HL-60 (cell line): ENCODE measurements at places on chromosomes 5 and 9.

DNA sequence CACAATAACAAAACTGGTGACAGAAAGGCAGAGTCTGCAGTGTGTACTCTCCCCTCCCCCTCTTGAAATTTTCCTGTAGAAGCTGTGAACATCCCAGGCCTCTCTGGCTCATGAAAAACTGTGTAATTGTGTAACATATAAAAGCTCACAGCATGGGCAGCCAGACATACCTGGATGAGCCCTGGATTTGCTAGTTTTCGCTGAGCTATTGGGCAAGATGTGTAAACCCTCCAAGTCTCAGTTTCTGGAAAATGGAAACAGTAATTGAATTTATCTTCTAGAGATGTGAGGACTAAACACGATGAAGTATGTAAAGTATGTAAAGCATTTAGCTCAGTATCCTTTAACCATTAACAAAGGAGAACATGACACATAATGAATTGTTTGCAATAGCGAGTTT, 143.2 kb upstream of the ANKH start:
- DNase-seq, result no peak

- DNase-seq, result no peak
Observed at GRCh38 chr9:482739-483138, 268.1 kb downstream of the DOCK8 start.

DNA sequence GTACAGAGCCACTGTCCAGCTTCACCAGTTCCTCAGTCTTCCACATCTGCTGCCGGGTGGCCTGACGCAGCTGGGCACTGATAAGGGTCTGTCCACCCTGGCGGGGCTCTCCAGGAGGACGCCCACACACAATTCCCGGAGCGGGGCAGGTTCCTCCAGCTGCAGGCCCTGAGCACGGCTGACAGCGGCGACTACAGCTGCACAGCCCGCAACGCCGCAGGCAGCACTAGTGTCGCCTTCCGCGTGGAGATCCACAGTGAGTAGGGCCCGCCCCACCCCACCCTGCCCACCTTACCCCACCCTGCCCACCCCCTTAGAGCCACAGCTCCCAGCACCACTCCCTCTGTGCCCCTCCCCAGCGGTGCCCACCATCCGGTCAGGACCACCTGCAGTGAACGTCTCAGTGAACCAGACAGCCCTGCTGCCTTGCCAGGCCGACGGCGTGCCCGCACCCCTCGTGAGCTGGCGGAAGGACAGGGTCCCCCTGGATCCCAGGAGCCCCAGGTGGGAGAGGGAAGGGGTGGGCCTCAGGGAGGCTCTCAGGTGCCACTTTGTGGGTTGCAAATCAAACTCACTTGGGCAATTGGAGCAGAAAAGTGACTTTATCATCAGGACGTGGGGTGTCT, 48.8 kb upstream of the ASS1 start:
- DNase-seq, result no peak

- DNase-seq, result no peak
Observed at GRCh38 chr5:54829676-54830535, 155.5 kb downstream of the ESM1 start.

DNA sequence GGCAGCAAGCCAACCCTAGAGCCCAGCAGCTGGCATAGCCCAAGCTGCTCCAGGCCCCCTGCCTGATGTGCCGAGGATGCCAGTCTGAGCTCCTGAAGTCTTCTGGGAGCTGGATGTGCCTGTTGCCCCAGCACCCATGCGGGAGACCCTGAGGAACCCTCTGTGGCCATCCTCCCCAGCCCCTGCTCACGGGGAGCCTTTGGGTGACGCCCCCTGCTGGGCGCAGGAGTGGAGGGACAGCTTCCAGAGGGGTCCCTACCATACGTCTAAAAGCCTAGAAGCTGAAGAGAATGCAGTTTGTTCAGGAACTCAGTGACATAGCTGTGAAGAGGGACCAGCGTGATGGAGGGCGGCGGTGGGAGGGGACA, 33.1 kb upstream of the MVB12B start:
- DNase-seq, result no peak

DNA sequence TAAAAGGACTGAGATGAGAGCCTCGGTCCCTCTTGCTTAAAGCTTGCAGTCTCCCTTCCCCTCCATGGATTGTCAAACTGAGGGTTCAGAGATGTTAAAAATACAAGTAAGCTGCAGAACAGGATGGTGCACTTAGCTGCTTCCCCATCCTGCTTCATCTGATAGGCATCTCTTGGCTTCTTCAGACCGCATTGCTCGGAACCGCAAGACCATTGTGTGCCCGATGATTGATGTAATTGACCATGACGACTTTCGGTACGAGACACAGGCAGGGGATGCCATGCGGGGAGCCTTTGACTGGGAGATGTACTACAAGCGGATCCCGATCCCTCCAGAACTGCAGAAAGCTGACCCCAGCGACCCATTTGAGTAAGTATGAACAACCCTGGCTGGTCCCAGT, 65.5 kb upstream of the SAP30L start:
- DNase-seq, result no peak

GRCh38 chr5:945691-946551, 53.2 kb downstream of the TRIP13 start:
- no peak for DNase-seq

GRCh38 chr9:29588361-29588760, 2015.1 kb upstream of the C9orf72 start:
- no peak for DNase-seq

GRCh38 chr9:134346151-134346550, 19.9 kb downstream of the RXRA start:
- no peak for DNase-seq

GRCh38 chr5:159835548-159835947, 80.7 kb upstream of the ADRA1B start:
- no peak for DNase-seq

DNA sequence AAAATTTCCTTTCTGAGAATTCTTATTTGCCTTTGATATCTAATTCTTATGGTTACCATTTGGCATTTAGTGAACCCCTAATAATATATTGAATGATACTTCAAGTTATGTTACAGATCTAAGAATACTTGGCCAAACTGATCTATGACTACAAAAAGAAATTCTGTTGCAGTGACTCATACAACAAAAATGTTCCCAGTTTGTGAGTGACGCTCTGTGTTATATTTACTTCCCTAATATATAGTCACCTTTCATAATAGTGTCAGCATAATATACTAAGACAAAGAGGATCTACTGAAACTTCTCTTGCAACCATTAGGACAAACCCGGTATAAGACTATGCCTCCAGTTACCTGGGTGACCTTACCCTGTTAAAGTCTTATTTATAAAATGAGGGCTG, 216.9 kb upstream of the TLX3 start:
- no peak for DNase-seq

- no peak for DNase-seq
Observed at GRCh38 chr5:74085782-74086181, 459.8 kb downstream of the ARHGEF28 start.

DNA sequence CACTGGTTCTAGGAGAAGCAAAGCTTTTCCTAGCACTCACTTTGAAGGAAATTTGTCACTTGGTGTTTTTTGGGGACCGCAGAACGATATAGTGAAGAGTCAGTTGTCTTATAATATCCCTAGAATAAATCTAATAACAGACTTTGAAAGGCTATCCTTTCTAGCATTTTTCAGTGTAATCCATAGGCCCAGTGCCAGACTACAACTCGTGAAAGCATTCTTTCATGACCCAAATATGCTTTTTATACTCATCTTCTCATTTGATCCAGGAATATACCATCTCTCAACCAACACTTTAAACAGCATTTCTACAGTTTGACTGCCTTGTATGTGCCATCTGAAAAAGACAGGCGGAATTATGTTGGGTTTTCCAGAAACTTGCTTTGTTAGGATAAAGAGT, 104.0 kb downstream of the ERCC6L2 start:
- no peak for DNase-seq

- peak; percentile 8 for DNase-seq
Observed at GRCh38 chr5:60649288-60649917, 50.6 kb downstream of the DEPDC1B start.

GRCh38 chr5:151320481-151320880, 16.9 kb upstream of the SLC36A3 start:
- DNase-seq, result no peak

- DNase-seq, result no peak
Observed at GRCh38 chr5:82684165-82684564, 393.0 kb downstream of the TMEM167A start.

- DNase-seq, result no peak
Observed at GRCh38 chr5:9329125-9329524, 216.8 kb downstream of the SEMA5A start.

- no peak for DNase-seq
Observed at GRCh38 chr5:111439473-111440075, 72.8 kb downstream of the STARD4 start.

GRCh38 chr5:163410505-163410904, 26.9 kb upstream of the CCNG1 start:
- no peak for DNase-seq

- peak; percentile 59 for DNase-seq
Observed at GRCh38 chr5:159515909-159516415, 185.7 kb upstream of the IL12B start.
